ENCODE measurements at places on chromosomes 2 and 18.

DNA sequence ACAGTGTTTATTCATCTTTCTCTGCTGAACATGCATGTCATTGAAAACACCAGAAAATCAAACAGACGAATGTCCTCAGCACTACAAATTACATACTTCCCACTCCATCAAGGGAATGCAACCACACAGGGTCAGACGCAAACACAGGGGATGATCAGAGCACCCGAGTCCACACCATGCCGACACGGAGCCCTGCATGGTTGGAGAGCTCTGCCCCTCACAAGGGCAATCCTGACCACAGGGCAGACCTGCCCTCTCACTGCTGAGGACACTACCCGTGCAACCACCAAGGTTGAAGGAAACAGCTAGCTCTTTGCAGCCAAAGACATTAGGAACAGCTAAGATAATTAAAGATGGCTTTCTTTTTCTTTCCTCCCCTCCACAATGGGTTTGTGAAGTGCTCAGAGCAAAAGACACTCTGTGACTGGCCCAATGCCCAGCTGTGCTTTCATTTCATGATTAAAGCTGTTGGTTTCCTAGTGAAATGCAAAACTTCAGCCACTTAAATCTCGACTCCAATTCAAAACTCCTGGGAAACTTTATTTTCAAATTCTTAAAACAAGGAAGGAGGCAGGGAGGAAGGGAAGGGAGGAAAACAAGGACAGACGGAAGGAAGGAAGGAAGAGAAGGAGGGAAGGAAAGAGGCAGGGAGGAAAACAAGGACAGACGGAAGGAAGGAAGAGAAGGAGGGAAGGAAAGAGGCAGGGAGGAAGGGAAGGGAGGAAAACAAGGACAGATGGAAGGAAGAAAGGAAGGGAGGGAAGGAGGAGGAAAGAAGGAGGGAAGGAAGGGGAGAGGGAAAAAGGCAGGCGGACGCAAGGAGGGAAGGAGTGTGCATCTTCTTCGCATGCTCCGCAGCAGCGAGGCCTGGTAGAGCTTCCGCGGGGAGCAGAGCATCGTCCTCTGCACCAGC, 65.8 kb downstream of the NDUFA10 start:
- DNase-seq, result no peak

- no peak for DNase-seq
Observed at GRCh38 chr2:209005371-209005770, 418.5 kb upstream of the MAP2 start.

- DNase-seq, result no peak
Observed at GRCh38 chr18:59432803-59433597, 73.9 kb upstream of the LMAN1 start.

GRCh38 chr2:67565262-67565661, 168.1 kb downstream of the ETAA1 start:
- no peak for DNase-seq

DNA sequence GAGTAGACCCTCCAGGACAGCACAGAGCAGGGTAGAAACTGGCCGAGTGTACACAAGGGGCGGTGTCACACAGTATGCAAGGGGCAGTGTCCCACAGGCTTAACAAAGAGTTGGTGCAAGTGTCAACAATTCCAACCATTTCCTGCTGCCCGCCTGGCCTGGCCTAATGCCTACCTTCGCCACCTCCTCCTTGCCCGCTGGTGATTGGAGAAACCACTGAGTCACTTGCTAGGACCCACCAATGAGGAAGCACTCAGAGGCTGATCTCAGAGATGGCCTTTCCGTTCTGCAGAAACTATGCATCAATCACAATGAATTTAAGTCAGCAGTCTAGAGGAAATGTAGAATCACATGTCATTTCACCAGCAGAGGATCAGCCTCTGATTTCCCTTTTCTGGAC, 263.3 kb upstream of the PKDCC start:
- no peak for DNase-seq

DNA sequence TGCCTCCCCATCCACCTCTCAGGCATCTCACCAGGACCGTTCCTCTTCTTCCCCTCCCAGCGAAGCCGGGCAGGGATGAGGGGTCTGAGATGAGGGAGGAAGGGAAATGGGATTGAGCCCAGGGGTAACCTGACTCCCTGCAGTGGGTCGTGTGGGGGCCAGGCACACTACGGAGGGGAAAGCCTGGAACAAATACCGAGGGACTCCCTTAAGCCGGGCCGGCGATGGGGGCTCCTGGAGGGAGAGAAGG, 250 bp upstream of the SPEG start:
- DNase-seq, result no peak

GRCh38 chr2:237691029-237691907, 63.9 kb downstream of the LRRFIP1 start:
- no peak for DNase-seq

- no peak for DNase-seq
Observed at GRCh38 chr2:102313025-102313424, 1.7 kb downstream of the IL1RL1 start.

GRCh38 chr2:198517976-198518375, 713.6 kb downstream of the PLCL1 start:
- no peak for DNase-seq

GRCh38 chr2:190829642-190830041, 51.0 kb upstream of the GLS start:
- no peak for DNase-seq

DNA sequence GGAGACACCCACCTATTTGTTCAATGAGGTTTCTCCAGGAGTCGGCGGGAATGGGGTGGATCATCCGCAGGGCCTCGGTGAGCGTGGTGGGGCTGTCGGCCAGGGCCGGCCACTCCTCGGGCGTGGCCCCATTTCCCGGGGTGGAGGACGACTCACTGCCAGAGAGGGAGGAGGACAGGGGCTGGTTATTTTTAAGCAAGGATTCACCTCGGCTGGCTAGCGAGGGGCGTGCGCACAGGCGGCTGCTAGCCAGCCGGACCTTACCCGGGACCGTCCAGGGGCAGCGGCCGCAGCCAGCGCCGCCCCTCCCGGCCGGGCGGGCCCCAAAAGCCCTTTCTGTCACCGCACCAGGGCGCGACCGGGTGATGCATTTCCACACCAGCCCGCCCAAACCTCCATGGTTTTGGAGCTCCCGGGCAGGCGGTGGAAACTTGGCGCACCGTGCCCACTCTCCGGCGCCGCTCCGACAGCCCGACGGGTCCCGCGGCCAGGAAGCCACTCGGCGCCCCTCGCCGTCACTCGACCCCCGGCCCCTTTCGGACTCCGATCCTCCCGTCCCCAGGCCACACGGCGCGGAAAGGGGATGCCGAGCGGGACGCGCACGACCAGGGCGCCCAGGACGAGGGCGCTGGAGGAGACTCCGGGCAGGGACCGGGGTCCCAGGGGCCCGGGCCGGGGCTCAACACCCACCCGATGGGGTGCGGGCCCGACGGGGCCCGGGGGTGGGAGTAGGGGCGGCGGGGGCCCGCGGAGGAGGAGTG, 57.1 kb downstream of the SNORC start:
- no peak for DNase-seq

DNA sequence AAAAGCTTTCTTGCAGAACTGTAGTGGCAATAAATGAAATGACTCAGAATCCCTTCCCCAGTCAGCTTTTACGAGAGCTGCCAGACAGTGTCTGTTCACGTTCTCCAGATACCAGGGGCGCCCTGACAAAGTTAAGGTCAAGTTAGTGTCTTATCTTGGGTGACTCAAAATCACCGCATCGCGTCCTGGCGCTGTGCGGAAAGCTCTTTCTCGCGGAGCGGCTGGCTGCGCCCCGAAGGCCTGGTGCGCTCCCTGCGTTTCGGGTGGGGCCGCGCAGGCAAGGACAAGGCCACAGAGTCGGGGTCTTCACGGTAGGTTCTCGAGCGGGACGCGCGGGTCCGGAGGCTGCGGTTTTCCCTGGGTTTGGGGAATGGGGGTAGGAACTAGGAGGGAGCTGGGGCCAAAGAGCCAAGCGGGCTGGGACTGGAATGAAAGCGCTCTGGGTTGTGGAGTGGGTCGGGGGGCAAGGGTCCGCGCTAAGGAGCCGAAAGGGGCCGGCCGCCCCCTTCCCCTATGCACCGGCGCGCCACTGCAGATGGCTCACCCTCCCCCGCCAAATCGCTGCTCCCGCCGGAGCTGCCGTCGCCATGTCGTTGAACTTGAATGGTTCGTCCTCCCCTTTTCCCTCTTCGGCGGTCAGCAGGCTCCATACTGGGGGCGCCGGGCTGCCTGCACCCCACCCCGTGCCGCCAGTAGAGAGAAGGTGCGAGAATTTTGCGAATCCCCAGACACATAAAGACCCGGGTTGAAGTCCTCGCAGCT, 2.6 kb upstream of the HOXD11 start:
- no peak for DNase-seq

GRCh38 chr18:12860530-12860929, 23.5 kb downstream of the PTPN2 start:
- DNase-seq, result no peak

GRCh38 chr2:65918760-65919187, 486.4 kb upstream of the SPRED2 start:
- DNase-seq, result no peak

GRCh38 chr2:152566728-152567069, 150.6 kb downstream of the PRPF40A start:
- no peak for DNase-seq

DNA sequence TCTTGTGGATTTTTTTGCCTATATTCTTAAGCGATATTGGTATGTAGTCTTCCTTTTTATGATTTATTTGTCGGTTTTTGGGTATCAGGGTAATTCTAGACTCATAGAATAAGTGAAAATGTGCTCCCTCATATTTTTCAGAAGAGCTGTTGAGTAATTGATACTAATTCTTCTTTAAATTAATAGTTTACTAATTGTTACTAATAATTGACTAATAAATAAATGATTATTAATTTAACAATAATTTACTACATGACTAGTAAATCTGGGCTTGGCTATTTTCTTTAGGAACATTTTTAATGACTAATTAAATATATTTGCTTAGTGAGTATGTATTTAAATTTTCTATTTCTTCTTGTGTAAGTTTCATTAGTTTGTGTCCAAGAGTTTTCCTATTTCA, 325.0 kb downstream of the ADCYAP1 start:
- no peak for DNase-seq

GRCh38 chr2:215828528-215829184, 184.7 kb downstream of the MREG start:
- DNase-seq, result no peak

- no peak for DNase-seq
Observed at GRCh38 chr18:63823516-63824219, 48.5 kb downstream of the SERPINB7 start.

DNA sequence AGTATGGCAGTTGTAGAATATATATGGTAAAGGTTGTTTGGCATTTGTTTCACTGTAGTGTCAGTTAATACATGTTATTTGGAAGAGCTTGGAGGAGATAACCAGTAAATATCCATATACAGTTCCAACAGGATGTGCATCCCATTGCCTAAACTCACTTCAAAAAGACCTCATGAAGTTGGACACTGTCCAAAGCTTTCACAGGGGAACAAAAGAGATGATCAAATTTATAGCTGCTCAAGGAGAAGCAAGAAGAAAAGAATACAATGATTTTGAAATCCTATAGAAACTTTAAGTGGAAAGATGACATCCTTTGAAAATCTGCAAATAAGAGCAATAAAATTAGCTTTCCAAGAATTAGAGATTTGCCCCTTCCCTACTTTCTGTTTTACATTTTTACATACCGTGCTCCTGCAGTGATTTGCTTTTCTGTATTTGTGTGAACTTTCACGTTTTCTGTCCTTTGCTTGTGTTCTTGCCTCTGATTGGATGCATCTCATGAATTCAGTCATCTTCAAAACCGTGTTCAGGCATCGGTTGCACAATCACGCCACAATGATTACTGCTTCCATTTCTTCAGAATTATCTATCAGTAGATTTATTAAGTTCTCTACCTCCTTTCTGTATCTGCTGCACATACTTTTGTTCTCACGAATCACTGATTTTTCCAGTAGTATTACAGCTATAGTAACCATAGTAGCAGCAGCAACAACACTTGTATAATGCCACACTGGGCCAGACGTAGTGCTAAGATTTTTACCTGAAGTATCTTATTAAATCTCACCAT, 83.8 kb downstream of the PARD3B start:
- DNase-seq, result no peak

DNA sequence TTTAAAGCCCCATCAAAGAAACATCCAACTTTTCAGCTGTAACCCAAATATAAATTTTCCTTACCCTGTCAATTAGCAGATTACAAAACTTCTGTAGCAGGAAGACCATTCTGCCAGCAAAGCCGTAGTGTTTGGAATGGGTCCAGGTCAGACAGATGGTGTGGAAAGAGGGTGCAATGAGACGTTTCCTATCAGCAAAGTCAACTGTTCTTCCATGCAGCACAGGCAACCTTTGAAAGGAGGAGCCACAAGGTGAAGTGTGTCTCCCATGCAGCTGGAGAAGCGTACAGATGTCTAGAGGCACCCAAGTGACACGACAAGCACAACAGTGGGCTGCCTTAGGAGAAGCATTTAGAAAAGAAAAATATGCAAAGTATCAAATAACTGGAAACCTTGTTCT, 83.7 kb downstream of the SP3 start:
- DNase-seq, result no peak

GRCh38 chr2:161158882-161159281, 1.3 kb upstream of the TANK start:
- no peak for DNase-seq

DNA sequence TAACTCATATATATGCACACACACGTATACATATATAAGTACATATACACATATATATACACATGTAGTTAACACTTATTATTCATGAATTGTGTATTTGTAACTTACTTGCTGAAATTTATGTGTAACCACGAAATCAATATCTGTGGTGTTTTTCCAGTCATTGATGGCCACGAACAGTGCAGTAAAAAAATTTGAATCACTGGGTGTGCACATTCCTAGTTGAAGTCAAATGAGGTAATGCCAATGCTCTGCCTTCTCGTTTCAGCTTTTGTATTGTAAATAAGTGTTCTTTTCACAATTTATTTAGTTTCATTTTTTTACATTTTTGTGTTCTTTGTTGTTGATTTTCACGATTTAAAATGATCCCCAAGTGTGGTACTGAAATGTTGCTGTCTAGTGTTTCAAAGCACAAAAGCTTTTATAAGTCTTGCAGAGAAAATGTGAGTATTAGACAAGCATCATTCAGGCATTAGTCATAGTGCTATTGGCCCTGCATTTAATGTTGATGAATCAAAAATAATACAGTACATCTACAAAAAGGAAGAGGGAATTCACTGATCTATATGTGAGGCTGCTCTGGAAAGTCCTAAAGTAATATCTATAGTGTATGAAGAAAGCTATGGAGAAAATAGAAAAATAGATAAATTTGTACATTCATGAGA, 419.0 kb downstream of the DSC3 start:
- no peak for DNase-seq

DNA sequence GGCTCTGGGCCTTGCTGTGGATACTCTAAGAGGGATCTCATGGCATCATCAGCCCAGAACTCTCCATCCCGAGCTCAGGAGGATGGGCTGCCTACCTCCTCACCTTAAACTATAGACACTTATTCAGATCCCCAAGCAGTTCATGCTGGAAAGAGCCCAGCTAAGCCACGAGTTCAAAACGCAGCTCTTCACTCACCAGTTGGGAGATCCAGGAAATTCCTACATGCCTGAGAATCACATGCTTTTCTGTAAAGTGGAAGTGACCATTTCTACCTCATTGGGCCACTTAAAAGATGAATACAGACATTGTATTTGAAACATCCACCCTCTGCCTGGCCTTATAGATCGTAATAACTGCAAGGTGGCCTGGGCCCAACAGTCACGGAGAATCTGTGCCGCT, 6.6 kb downstream of the ATOH8 start:
- no peak for DNase-seq

GRCh38 chr18:40102903-40103302, 1852.1 kb upstream of the PIK3C3 start:
- DNase-seq, result no peak
